ENCODE measurements at places on chromosomes 1 and 21.

DNA sequence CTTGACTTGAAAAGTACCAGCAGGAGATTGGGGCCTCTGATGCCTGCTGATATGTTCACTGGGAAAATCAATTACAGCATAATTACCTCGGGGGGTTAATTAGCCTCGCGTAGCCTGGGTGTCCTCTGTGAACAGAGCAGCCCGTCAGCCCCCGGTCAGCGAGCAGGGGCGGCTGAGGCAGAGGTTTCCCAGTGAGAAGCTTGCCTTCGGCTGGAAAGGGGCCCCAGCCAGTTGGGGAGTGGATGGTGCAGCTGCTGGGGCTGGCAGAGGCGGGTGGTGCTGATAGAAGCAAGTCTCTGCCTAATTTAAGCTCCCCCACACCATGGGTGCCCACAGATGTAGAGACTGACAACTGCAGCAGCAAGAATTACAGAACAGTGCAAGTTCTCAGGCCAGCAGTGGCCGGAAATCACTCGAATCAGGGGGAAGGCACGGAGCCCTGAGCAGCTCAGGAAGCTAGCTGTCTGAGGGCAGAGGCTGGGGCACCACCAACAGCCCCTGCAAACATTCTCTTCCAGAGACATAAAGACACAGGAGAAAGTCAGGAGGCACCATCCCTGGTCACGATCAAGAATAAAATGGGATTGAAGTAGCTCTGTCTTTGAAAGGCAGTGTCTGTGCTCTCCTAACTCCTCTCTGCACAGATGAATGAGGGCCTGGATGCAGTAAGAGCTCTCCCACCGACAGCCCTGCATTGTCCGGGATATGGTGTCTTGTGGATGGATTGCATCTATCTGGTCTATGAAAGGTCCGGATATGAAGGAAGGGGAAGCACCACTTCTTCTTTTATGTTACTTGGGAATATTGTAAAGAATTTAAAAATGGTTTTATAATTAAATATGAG lies 166.5 kb upstream of the CD34 start:
- peak; percentile 62 for DNase-seq

GRCh38 chr1:90926971-90927370 lies 94.9 kb downstream of the ZNF644 start:
- DNase-seq, result no peak

DNA sequence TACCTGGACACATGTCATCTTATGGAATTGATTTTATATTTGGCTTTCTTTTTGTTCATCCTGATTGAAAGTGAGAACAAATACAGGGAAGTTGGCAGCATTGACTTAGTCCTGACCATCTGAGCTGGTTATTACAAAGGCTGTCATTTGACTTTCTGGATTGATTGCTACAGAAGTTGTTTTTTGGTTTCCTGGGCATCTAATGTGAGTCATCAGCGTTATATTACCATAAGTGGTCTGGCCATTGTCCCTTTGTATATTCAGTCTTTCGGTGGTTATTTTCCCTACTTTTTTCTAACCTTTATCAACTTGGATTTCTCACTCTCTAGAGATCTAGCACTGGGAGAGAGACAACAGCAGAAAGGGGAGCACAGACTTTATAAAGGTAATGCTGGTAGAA lies 1646.5 kb downstream of the MRPL39 start:
- DNase-seq, result peak; percentile 65

GRCh38 chr21:45366931-45367401 lies 38.0 kb upstream of the COL18A1 start:
- no peak for DNase-seq

DNA sequence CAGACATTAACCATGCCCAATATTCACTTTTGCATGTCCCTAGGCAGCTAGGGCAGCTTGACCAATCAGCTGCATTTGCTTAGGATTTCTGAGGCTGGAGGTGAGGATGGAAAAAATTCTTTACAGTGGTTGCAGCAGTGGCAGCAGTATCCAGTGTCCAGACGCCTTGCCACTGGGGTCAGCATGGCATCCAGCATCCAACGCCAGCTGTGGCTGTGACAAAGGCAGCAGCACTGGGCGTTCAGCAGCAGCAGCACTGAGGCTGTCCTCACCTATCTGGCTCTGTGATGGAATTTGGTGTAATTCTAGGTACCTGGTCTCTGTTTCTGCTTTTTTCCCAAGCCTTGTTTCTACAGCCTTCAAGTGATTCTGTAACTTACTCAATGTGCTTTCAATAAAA lies 15.5 kb downstream of the RHBDL2 start:
- no peak for DNase-seq

DNA sequence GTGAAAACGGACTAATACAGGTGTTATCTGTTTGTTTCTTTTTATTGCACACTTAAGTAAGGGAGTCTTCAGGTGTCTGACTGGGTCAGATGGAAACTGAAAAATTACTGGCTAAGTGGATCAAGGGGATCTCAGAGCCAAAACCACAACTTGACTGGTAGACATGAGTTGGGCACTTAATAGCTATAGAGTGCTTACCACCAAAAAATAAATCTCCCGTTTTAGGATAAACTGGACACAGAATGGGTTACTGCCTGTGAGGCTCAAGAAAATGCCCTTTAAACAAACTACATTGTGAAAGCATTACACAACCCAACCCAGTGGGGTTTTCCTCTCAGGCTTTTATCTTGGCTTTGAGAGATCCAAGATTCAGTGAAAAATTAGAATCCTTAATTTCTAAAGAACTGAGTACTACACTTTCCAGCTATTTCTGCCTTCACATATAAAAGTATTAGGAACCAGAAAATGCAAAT lies 134.0 kb upstream of the LYPLAL1 start:
- no peak for DNase-seq

DNA sequence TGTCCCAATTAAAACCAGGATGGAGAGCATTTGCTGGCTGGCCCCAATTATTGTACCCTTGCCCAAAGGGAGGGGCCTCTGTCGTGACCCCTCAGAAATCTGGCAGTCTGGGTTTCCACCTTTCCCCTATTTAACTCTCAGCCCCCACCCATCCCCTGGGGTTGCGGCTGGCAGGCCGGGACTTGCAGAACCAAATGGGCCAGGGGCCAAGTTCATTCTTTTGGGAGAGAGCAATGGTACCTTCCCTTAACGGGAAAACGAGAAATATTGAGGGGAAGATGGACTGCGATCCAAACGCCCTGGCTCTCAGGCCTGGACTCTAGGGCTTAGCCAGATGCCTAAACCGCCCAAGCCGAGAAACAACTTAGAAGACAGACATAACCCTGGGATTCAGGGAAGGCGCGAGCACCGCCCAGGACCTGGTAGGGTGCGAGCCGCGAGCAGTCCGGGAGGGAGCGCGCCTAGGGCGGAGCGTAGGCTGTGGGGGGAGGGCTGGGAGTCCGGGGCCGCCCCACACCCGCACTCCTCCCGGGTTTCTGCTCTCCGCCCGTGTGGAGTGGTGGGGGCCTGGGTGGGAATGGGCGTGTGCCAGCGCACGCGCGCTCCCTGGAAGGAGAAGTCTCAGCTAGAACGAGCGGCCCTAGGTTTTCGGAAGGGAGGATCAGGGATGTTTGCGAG lies at the start of gene SLC27A3:
Gene SLC27A3 (plus strand): TSS at position 628 of the 678 bp plus-strand sequence. CDS start 91 bp downstream, outside the sequence.
- peak; percentile 80 for DNase-seq

GRCh38 chr1:161215076-161215475 lies at the start of gene FCER1G:
Gene FCER1G, plus strand, starts transcription at chr1:161215295. Its CDS starts 27 bp downstream, at chr1:161215322.
- no peak for DNase-seq

DNA sequence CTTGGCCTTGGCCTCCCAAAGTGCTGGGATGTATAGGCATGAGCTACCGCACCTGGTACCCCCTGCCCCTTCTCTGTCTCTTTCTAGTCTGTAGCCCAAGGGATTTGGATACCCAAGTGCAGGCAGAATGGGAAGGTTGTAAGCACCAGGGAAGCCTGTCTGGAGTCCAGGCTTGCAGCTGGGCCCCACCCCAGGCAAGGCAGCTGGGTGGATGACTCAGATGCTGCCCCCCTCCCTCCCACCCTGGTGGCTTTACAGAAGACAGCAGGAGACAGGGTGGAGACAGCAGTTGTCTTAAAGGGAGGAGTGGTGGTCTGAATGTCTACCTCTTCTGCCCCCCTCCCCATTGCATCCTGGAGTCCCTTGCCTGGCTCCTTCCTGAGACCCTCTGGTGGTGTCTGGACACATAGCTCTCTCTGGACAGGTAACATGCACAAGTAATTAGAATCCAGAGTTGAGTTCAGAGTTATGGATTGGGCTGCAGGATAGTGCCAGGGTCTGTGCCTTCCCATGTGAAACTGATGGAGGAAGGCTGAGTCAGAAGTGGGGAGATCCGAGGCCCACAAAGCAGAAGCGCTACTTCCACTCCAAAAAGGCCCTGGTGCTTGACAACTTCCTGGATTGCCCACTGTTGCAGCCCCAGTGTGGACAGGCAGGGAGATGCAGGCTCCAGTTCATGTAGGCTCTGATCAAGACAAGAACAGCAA lies 5.1 kb downstream of the LMNA start:
- peak; percentile 20 for DNase-seq

- DNase-seq, result no peak
Observed at GRCh38 chr1:33275195-33275594, 18.9 kb downstream of the ZNF362 start.

DNA sequence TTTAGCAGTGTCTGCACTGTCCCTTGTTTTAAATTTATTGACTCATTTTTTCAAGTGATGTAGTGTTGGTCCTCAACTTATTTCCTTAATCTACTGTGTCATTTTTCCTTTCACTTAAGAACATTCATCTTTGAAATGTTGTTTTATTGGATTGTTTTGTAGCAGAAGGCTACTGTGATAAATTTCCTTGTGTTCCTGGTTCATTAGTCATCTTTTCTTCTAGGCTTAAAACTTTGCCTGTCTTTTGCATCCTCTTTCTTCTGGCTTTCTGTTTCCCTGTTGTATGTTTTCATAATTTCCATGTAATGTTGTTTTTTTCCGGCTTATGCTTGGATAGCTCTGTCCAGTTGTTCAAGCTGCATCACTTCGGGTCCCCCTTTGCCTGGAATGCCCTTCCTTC lies 61.9 kb downstream of the UBE2T start:
- DNase-seq, result no peak

DNA sequence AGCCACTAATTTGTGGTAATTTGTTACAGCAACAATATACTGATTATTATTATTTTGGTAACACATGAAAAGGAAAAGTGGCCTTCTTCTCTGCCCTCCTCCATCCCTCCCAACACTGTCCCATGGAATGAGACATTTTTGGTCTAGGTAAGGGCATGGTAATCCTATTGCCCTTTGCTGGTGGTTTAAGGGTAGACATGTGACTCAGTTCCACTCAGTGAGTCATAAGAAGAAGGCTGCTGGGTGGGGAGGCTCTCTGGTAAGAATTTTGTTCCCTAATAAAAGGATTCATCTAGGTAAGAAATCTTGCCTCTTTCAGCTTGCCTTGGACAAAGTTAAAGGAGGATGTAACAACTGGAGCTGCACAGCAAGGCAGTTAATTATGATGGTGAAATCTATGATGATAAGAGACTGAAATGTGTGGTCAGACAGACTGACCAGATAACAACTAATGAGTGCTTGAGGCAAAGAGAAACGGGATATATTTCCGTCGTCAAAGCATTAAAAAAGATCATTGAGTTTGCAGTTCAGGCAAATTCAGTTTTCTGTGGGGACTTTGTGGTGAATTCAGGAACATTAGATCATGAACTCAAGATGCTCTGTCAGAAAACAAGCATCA lies 232.0 kb upstream of the KCNK2 start:
- no peak for DNase-seq

GRCh38 chr1:246162560-246162959 lies 344.5 kb downstream of the SMYD3 start:
- DNase-seq, result no peak

DNA sequence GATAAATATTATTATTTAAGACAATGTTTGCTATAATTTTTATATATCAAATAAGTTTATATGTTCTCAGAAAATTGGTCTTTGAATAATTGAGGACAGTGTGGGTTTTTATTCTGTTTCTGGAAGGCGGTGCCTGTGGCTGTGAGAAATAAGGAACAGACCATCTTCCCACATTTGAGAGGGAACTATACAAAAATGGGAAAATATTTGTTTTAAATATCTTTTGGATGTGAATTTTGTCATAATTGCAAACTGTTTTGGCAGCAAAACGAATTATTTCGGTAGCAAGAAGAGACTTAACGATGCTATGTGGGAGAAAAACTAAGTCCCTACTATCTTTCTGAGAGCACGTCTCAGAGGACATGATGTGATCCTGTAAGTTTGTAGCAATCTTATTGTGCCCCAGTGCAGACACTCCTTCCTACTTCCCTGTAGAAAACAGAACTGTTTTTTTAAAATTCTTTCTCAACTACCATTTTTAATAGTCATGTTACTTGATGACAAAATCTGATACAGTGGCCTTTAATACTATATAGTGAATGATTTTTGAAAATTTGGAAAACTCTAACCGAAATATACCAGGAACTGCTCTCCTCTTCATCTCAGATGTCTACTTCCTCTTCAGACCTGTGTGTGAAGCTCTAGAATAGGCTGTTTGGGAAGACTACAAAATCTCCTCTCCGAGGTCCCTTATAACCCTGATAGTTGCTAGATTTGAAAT lies 25.4 kb downstream of the PTPRC start:
- DNase-seq, result no peak

- no peak for DNase-seq
Observed at GRCh38 chr21:31075848-31076247, 37.6 kb upstream of the KRTAP19-8 start.

- no peak for DNase-seq
Observed at GRCh38 chr1:16116002-16116401, 39.9 kb downstream of the EPHA2 start.

DNA sequence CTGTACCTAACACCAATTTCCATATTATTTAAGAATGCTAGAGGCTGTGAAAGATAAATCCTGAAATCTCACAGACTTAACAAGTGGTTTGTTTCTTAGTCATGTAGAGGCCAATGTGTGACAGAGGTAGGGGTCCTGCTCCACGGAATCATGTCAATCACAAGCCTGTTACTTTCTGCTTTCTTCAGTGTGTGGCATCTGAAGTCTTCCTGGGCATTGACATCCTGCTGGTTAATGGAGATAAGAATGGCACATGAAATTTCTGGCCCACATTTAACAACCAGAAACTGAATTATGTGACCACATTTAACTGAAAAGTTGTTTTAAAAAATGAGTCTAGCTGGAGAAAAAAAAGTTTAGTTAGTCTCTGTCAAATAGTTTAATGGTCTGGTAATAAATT lies 68.3 kb upstream of the PLA2G4A start:
- no peak for DNase-seq

DNA sequence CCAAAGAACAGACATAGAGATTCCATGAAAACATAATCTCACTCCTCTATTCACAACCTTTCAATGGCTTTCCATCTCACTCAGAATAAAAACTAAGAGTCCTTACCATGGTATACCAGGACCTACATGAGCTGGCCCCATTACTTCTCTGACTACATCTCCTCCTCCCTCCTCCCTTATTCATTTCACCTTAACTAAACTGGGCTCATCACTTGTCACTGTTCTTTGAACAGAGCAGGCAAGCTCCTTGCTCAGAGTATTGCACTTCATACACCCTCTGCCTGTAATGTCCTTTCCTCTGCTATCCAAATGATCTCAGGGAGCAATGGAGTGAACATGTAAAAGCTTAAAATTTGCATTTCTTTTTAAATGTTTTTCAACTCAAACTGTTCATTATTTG lies 142.0 kb downstream of the MRPL39 start:
- no peak for DNase-seq

DNA sequence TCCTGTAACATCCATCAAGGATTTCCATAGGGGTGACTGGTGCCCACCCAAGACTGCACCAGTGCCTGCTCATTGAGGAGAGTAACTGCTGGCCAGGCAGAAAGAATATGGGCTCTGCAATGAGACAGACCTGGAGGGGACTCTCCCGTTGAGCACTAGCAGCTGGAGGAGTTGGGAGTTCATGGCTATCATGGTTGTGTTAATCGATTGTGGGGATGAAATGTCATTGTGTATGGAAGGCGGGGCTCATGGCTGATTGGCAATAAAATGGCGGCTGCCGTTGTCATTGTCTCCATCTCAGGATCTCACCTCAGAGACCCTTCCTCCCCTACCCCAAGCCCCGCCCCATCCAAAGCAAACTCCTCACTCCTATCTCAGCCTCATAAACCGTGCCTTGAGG lies 3.9 kb downstream of the TMEM125 start:
- DNase-seq, result no peak
